ENCODE measurements at places on chromosomes 2 and 18.
A peak's percentile ranks its signal among the peaks of the same experiment; 100 is the strongest.

DNA sequence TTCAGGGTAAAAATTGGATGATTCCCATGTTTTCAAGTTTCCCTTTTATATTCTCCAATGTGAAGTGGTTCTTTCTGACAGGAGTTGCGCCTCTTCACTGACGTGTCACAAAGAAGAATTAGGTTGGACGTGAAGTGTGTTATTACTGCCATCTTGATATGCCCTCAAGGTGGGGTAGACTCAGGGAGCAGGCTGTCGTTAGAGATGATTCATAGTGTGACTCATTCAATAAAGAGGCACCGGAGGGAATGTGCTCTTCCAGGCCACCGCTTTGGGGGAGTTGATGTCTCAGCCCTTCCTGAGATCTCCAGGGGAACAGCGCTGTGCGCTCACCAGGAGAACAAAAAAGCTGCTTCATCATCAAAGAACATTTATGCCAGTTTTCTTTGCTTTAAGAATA lies 3.6 kb upstream of the DGKD start:
- DNase-seq = peak; percentile 86

DNA sequence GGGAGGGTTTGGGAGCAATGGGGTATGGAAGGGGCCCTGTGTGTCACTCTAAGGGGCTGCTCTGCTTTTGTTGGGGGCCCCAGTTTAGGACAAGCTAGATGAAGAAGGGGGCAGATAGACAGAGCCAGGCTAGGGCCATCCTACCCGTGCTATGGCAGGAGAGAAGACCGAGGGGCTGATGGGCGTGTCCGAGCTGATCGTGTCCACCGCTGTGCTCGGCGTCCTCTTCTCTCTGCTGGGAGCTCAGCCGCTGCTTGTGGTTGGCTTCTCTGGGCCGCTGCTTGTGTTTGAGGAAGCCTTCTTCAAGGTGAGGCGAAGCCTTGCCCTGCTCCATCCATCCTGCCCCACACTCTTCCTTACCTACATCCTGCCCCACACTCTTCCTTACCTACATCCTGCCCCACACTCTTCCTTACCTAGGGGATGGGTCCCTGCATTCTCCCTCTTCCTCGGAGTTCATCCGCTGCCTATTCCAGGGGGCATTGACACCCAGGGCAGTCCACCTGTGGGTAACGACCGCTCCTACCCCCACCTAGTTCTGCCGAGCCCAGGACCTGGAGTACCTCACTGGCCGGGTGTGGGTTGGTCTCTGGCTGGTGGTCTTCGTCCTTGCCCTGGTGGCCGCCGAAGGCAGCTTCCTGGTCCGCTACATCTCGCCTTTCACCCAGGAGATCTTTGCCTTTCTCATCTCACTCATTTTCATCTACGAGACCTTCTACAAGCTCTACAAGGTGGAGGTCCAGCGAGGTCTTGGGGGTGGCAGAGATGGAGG lies 8.9 kb downstream of the SLC4A3 start:
- DNase-seq = no peak

GRCh38 chr18:78622907-78623541 lies 356.6 kb upstream of the SALL3 start:
- no peak for DNase-seq

- no peak for DNase-seq
Measured at GRCh38 chr2:144201126-144201525, 318.8 kb downstream of the ZEB2 start.

DNA sequence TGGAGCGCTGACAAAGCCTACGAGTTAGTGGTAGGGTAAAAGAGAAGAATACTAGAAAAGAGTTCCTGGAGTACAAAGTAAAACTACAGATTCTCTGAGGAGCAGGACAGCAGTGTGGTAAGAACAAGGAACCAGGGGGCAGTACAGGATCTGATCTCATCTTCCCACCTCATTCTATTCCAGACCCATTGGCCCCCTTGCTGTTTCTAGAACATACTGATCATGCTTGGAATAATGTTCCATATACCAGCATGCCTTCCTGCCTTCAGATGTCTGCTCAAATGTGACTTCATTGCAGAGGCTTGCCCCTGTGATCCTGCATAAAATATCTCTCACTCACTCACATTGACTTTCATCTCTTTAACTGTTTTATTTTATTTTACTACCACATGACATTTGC lies 19.3 kb downstream of the MSGN1 start:
- DNase-seq = no peak

DNA sequence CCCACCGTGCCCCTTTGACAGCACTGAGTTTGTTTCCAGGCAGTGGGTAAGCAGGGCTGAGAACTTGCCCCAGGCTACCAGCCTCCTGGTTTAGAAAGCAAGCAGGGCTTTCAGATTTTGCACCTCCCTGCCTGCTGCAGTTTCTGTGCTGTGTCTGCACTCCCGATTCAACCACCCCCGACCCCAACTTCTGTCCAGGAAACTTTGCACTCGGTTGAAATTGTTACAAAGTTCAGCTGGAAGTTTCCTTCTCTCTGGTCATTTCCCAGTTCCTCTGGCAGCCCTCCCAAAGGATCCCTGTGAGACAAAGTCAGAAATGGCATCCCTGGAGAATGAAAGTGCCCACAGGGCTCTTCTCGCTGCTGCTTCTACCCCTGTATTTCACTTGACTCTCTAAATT lies 12.4 kb upstream of the UPP2 start:
- DNase-seq = no peak

DNA sequence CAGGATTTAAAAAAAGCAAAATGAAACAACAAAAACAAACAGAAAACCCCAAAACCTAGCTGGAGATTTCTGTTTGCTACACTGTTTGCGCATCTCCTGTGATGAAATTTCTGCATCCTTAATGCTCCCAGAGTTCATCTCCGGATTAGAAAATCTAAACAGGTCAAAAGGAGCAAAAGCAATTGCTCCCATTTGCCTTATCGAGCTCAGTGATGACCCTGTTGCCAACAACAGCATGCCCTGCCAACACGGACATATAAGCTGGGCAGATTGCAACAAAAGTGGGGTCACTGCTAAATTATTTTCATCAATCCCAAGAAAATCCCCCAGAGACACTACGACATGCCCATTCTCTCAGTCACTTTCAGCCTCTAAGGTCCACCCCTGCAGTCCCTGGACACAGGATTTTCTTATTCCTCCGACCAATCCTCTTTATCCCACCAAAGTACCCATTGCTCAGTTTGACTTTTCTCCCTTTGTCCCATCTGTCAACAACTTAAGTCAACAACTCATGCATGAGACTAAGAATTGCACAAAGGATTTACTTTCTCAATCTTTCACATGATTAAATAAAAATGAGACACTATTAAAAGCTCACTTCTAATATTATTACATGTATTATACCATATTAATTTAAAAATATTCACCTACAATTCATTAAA lies 67.8 kb downstream of the ABCG8 start:
- no peak for DNase-seq

- no peak for DNase-seq
Measured at GRCh38 chr2:86783615-86784339, 6.9 kb downstream of the CD8A start.

DNA sequence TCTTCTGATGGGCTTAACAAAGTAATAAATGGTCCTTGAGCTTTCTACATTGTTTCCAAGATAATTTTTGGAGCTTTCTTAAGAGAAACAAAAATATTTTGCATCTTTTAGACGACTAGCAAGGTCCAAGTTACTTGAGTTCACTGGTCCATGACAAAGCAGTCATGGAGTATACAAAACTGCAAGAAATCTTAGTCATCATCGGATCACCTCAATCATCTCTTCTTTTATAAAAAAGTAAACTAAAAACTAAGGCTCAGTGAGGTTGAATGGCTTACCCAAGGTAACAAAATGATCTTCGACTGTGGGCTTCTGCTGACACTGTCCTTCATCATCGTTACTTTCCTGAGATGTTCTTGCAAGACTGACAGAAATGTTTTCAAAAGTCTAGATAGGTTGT lies 11.9 kb downstream of the FIGN start:
- DNase-seq = no peak

- no peak for DNase-seq
Measured at GRCh38 chr2:45929674-45930395, 278.4 kb downstream of the PRKCE start.

DNA sequence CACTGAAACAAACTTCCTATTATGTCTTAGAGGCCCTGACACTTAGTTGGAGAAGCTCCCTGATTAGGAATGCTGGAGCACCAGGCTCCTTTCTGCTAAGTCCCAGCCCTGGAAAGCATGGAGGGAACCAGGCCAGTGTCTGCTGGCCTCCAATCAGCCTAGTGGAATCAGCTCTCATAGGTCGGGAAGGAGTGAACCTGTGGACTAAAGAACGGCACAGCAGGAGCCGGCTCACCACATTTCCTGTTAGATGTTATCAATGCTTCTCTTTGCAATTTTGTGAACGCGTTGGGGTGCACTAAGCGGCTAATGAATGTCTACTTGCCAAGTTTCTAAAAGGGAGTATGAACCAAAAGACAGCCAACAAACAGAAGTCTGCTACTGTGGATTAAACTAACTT lies 296.6 kb downstream of the NAPG start:
- no peak for DNase-seq

- DNase-seq = peak; percentile 23
Measured at GRCh38 chr2:233061591-233062450, 1.7 kb downstream of the INPP5D start.

DNA sequence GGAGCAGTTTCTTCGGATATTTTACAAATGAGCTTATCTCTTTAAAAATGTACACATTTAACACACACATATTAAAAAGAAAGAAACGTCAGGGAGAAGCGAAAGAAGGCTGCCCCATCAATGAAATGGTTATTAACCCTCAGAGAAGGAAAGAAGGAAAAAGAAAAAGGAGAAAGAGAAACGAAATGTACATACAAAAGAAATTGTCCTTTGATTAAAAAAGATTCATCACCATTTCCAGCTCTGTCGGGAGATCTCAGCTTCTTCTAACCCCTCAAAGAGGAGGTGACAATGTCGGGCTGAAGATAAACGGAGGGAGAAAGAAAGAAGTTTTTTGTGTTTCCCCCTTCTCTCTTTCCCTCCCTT lies 1.5 kb downstream of the IKZF2 start:
- peak; percentile 39 for DNase-seq

GRCh38 chr2:162342321-162342720 lies 1.6 kb upstream of the GCA start:
- DNase-seq = no peak

- DNase-seq = no peak
Measured at GRCh38 chr2:164205347-164205746, 415.9 kb downstream of the GRB14 start.

- DNase-seq = peak; percentile 8
Measured at GRCh38 chr18:74515620-74516231, 18.6 kb upstream of the CNDP1 start.

- DNase-seq = no peak
Measured at GRCh38 chr2:241288324-241288888, 27.1 kb downstream of the HDLBP start.

GRCh38 chr2:149561309-149561926 lies 26.2 kb downstream of the MMADHC start:
- DNase-seq = peak; percentile 74

GRCh38 chr2:10331027-10331701 lies 28.5 kb downstream of the HPCAL1 start:
- peak; percentile 8 for DNase-seq

- DNase-seq = no peak
Measured at GRCh38 chr2:208097801-208098200, 26.5 kb downstream of the CRYGD start.

GRCh38 chr18:36942264-36942663 lies 113.3 kb downstream of the KIAA1328 start:
- peak; percentile 24 for DNase-seq

GRCh38 chr18:21444465-21445212 lies 155.9 kb downstream of the ESCO1 start:
- DNase-seq = peak; percentile 54

- no peak for DNase-seq
Measured at GRCh38 chr2:140362361-140362760, 1582.2 kb upstream of the NXPH2 start.
